ENCODE measurements at places on chromosomes 6 and 20.

DNA sequence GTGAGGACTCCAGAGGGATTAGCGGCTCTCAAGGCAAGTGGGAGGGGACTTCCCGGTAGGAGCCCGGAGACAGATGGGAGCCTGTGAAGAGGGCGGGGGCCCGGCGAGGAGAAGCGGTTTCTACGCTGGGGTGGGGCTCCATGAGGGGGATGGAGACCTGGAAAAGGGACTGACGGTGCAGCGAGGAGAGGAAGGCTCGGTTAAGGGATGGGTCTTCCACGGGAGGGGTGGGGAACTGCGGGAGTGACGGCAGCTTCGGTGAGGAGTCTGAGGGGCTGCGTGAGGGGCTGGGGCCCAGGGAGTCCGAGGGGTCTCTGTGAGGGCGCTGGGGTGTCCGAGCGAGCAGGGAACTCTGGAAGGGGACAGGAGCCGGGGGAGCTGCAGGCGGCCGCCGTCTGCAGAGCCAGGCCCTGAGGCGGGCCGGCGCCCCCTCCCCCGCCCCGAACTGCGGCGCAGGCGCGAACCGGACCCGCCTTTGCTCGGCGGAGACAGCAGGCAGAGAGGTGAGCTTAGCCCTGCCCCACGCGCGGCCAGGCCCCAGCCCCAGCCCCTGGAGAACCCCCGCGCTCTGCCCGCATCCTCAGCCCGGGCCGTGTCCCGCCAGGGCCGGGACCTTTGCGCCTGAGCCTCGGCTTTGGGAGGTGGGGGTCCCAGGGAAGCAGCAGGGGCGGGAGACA, at the start of gene NRSN2:
TSS of gene NRSN2 (plus strand) at position 472 of the 677 bp plus-strand sequence. CDS start 2,533 bp downstream, outside the sequence.
- no peak for DNase-seq

- DNase-seq: no peak
These were observed 57.1 kb upstream of the CEP162 start for GRCh38 chr6:84284428-84285049.

GRCh38 chr6:118319894-118320649, 228.0 kb upstream of the PLN start:
- DNase-seq: no peak

- no peak for DNase-seq
These were observed 28.5 kb upstream of the BPIFA2 start for GRCh38 chr20:33139467-33139866.

DNA sequence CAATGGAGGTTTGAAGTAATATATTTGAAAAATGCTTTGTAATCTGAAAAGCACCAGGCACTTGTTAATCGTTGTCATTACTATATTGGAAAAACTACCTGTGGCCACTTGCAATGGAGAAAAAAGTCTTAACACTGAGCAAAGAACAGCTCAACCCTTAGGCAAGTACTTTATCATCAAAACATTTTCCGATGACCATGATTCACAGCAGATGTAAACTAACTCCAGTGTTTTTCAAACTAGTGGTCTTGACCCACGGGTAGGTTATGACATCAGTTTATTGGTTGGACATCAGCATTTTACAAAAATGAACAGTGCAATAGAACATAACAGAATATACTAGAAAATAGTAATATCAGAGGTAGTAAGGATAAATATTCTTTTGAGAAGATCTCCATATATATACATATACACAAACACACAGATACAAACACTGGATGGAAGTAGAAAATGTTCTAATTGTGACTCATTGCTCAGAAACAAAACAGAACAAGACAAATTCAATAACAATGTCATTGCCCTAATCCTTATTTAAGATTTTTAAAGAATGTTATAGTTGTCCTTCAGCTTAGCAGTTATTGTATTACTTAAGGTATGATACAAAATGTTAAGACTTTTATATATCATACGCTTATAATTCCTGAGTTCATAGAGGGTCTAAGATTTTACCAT, 123.0 kb downstream of the PLCB1 start:
- no peak for DNase-seq

DNA sequence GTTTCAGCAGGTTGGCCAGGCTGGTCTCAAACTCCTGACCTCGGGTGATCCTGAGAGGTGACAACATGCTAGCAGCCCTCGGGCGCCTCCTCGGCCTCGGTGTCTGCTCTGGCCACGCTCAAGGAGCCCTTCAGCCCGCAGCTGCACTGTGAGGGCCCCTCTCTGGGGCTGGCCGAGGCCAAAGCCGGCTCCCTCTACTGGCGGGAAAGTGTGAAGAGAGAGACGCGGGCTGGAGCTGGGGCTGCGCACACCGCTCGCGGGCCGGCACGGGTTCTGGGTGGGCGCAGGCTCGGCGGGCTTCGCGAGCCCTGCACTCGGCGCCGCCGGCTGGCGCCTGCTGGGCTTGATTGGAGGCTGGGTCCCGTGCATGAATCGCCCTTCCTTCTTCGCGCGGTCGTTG, 80.8 kb upstream of the RBM24 start:
- no peak for DNase-seq

- no peak for DNase-seq
These were observed 176.3 kb downstream of the JARID2 start for GRCh38 chr6:15421945-15422733.

- DNase-seq: no peak
These were observed 112.0 kb upstream of the CDYL start for GRCh38 chr6:4664117-4664626.

- DNase-seq: no peak
These were observed 35.0 kb downstream of the SYTL3 start for GRCh38 chr6:158684745-158685324.
